GM23248 (cell line): ENCODE measurements at places on chromosomes 3 and 15. TPM values are rescaled to one million over a fixed set of nuclear protein-coding genes. Genes with fewer than 3 reads are reported as not detected.

- peak; percentile 28 for DNase-seq
These were observed 95.2 kb downstream of the PLSCR2 start for GRCh38 chr3:146374146-146374545.

- DNase-seq = peak; percentile 52
These were observed 82.7 kb upstream of the SLC6A6 start for GRCh38 chr3:14319654-14320182.

DLL4 gene
- polyA plus RNA-seq = not detected in 2 replicates

DNA sequence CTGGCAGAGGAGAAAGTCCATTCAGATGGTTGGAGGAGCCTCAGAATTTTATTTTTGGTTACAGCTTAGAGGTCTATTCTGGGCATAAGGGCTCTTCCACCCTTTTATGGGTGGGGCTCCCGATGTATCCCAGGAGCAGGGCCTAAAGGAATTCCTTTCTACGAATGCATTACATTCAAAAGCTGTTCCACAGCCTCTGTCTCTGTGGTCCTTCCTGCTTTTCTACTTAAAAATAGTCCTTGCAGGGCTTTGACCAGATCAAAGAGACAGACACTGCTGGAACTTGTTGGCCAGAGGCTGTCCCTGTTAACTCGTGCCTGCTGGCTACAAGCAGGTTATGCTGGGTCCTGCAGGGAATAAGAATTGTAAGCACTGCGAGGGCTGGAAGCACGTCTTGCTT is 14.4 kb upstream of the NOX5 start:
- no peak for DNase-seq

DNA sequence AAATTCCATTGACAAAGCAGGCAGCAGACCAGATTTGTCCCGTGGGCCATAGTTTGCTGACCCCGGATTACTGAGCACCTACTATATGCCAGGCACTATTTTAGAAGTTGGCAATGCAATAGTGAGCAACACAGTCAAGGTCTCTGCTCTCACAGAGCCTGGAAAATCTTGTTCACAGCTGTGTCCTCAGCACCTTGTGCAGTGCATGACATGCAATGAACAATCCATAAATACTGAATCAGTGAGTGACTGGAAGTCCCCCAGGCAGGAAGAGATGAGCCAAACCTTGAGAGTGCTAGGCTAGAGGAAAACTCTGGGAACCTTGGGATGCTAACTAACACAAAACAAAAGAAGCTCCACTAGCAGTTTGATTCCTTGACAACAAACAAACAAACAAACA is 14.4 kb downstream of the TM4SF1 start:
- DNase-seq = peak; percentile 85

DNA sequence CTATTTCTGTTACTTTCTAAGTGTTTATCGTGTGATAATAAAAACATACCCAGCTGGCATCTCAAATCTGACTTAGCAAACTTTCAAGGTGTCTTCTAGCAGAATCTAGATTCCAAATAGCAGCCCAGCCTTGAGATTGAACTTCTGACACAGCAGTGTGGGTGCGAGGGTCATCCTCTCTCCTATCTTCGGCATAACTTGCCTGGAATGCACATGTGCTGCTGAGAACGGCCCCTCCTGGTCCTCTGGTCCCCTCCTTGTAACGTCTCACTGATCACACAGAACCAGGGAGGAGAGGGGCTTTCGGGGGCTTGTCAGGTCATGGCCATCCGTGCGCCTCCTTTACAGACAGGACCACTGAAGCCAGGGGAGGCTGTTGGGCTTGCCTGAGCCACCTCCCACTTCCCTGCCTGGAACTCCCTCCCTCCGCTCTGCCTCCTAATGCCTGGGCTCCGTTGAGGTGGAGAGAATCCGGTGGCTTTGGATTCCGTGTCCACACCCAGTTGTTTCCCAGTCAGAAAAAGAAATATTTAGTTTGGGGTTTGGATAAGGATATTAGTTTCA is 344.4 kb upstream of the C2CD4B start:
- no peak for DNase-seq

HRG gene
- polyA plus RNA-seq = not detected in 2 replicates

- DNase-seq = no peak
These were observed 21.7 kb downstream of the GTF2E1 start for GRCh38 chr3:120764206-120764605.

ROPN1 gene
- polyA plus RNA-seq = not detected in 2 replicates

DNA sequence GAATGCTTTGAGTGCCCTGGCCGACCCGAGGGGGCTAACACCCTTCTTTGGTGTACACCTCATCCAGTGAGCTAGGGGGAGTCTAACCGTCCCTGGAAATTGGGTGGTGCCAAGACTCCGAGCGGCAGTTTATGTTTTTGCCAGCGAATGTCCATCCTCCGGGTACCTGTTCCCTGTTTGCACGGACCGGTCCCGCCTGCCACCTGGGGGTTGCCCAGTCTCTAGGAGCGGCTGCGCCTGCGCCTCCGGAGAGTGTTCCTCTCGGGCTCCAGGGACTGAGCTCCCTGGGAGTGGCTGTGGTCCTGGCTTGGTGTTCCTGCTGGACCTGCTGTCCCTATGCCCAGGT is 913 bp upstream of the WNT7A start:
- DNase-seq = no peak

SLC15A2 gene
- not detected in 2 replicates for polyA plus RNA-seq

LINGO1 gene
- not detected in 2 replicates for polyA plus RNA-seq

YEATS2 gene
- 11.0 and 14.0 TPM in 2 replicates for polyA plus RNA-seq

DNA sequence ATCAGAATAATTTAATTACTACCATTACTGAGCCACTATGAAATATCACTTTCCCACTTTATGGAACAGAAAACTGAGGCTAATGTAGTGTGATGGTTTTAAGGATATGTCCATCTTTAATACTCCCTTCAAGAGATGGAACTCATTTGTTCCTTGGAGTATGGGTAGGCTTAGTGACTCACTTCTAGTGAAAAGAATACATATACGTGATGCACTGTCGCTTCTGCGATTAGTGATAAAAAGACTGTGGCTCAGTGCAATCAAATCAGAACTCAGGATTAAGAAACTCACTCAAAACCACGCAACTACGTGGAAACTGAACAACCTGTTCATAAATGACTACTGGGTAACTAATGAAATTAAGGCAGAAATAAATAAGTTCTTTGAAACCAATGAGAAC is 216.6 kb downstream of the SUCLG2 start:
- DNase-seq = no peak

GRCh38 chr3:178304758-178305467 is 231.3 kb upstream of the KCNMB2 start:
- peak; percentile 76 for DNase-seq

CDHR4 gene
- not detected in 2 replicates for polyA plus RNA-seq

DNA sequence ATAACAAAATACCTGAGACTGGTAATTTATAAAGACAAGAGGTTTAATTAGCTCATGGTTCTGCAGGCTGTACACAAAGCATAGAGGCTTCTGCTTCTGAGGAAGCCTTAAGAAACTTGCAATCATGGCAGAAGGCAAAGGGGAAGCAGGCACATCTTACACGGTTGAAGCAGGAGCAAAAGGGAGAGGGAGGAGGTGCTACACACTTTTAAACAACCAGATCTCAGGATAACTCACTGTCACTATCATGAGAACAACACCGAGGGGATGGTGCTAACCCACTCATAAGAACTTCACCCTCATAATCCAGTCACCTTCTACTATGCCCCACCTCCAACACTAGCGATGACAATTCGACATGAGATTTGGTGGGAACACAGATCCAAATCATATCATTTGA is 54.4 kb downstream of the ATP8B4 start:
- no peak for DNase-seq

VILL gene
- 2.8 and 2.9 TPM in 2 replicates for polyA plus RNA-seq

NR2E3 gene
- polyA plus RNA-seq = 0.15 and 0.65 TPM in 2 replicates

RARB gene
- 0.11 and 0.22 TPM in 2 replicates for polyA plus RNA-seq

LRRIQ4 gene
- not detected in 2 replicates for polyA plus RNA-seq

DNA sequence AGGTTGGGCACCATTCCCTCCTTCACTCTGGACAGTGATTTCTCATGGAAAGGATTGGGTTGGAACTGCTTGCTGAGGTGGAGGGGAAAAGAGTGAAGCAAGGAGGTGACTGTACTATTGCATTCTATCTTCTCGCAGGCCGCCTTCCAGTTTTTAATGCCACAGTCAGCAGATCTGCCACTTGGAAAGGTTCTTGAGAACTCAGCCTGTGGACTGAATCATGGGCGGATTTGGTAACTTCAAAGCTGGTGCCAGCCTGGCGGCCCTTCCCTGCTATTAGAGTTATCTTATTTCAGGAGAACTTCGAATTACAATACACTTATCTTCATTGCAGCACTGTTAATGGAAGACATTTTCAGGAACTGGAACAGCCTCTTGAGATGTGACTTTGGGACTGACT is 23.1 kb upstream of the SLC28A2 start:
- peak; percentile 4 for DNase-seq

DNA sequence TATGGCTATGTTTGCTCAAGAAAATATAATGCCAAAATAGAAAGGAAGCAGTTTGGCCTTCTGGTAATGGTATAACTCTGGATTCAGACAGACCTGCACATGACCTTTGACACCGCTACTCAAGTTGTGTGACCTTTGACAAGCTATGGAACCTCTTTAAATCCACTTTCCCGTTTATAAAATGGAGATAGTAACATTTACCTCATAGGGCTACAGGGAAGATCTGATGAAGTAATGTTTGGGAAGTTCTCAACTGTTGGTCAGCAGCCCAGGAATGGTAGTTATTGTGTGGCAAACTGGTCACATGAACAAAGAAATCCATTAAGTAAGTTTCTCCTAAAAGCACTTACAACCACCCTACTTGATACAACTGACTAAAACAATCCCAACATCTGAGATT is 95.1 kb upstream of the PHLDB2 start:
- DNase-seq = peak; percentile 86
